Aorta (tissue), 5 donors: ENCODE measurements at places on chromosomes 12 and 14. TPM values are rescaled to one million over a fixed set of nuclear protein-coding genes. Genes with fewer than 3 reads are reported as not detected.

CPNE6 gene
- 0.71 TPM for total RNA-seq

SLC17A8 gene
- not detected for total RNA-seq

CIDEB gene
- total RNA-seq, result 12.2 TPM

CSRP2 gene
- total RNA-seq, result 67.4 TPM

PGF gene
- 33.7 TPM for total RNA-seq

DLGAP5 gene
- total RNA-seq, result not detected

TAS2R46 gene
- total RNA-seq, result 3.9 TPM

NTN4 gene
- total RNA-seq, result 66.7 TPM

DNA sequence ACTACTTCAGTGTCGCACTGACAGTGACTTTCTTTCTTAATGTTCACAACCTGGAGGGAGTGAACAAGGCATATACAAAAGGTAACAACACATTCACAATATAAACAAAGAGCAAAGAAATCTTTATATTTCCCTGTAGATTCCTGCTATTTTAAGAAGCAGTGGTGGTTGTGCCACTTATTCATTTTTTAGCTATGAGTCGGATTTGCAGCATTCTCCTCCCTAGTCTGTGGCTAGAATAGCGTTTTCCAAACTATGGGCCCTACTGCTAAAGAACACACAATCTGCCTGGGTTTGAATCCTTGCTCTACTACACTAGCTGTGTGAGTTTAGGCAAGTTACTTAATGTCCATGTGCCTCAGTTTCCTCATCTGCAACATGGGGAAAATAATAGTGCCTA, 18.6 kb upstream of the MDM1 start:
- no peak overlapping the region for H3K4me3 ChIP-seq
- H3K27ac ChIP-seq, result no peak overlapping the region
- H3K4me1 ChIP-seq, result no peaks in the 10 kb centered on the region
- DNase-seq, result no peak
- no peaks in the 10 kb centered on the region for H3K36me3 ChIP-seq
- H3K27me3 ChIP-seq, result no peaks in the 10 kb centered on the region

DNA sequence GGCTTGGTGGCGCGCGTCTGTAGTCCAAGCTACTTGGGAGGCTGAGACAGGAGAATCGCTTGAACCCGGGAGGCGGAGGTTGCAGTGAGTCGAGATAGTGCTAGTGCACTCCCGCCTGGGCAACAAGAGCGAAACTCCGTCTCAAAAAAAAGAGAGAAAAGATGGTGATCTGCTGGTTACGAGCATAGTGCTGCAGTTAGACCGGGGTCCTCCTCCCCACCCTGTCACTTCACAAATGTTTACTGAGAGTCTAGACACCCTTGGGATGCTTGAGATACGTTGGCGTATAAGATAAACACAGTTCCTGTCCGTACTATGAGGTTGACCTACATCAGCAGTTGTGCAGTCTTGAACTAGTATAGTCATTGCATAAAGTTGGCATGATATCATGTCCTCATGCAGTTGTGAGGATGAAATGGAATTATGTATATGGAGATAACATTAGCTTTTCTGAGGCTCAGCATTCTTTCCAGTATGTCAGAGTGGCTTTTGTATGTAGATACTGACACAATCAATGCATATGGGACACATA, 787 bp downstream of the ACAD10 start:
- H3K36me3 ChIP-seq, result no peaks in the 10 kb centered on the region
- H3K4me1 ChIP-seq, result peaks cover 3% of the 10 kb centered on the region

DNA sequence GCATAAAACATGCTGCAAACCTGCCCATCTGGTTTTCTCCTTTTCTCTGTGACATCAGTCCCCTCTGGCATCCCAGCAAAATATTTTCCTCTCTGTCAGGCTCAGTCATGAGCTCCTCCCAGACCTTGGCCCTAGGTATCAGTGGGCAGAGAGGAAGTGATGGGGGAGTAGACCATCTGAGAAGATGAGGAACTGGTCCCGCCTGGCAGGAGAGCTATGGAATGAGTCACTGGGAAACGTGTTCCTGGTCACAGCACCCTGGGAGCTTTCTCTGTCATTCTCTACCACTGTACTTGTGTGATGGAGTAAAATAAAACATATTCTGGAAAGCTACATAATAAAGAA, 5.0 kb upstream of the SRSF9 start:
- no peaks in the 10 kb centered on the region for H3K36me3 ChIP-seq
- H3K4me3 ChIP-seq, result no peak overlapping the region
- DNase-seq, result no peak
- H3K27ac ChIP-seq, result no peak overlapping the region

DNA sequence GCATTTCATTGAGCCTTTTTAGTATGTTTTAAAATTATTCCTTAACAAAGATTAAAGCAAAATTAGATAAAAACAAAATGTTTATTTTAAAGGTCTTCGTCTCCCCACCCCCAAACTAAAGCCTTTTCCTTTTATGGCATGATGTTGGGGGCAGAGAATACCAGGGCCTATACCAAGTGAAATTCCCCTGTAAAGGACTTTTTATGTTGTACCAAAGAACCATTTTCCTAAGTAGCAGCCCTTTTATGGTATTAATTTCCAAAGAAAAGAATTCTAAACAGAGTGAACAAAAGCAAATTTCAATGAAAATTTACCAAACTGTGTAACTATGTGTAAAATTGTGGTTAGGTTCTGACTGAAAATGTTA, 71.9 kb upstream of the GNPNAT1 start:
- H3K27me3 ChIP-seq, result no peaks in the 10 kb centered on the region
- H3K27ac ChIP-seq, result no peak overlapping the region
- no peaks in the 10 kb centered on the region for H3K4me1 ChIP-seq
- peaks cover 3% of the 10 kb centered on the region for H3K36me3 ChIP-seq
- DNase-seq, result no peak

DNA sequence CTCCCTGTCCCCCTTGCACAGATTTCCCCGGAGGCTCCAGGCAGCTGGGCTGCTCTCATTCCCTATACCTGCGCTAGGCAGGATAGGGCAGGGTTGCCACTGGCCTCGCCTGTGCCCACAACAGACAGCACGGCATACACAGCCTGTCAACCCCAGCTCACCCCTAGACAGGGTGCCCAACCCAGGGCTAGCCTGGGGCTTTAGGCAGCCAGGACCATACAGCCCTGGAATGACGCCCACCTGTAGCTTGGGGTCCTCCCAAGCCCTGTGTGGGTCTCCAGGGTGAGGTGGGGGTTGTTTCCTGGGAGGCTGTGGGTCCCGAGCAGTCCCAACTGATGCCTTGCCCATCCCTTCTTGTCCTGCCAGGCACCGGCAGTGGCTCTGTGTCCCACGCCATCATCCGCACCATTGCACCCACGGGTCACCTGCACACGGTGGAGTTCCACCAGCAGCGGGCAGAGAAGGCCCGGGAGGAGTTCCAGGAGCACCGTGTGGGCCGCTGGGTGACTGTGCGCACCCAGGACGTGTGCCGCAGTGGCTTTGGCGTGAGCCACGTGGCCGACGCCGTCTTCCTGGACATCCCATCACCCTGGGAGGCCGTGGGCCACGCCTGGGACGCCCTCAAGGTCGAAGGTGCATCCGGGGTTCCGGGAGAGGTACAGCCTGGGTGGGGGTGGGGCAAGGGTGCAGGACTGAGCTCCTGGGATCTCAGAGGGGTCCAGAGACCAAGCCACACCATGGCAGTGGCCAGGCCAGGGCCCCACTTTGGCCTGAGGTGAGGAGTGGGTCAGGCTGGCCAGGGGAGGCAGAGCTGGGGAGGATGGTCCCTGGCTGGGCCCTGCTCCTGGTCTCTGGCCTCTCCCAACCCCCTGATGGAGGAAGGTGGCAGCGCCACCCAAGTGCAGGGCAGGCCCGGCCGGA, 3.5 kb downstream of the TRMT61A start:
- no peak overlapping the region for H3K27ac ChIP-seq
- no peaks in the 10 kb centered on the region for H3K27me3 ChIP-seq
- no peak for DNase-seq
- no peaks in the 10 kb centered on the region for H3K4me1 ChIP-seq

GRCh38 chr14:89566644-89567415, 149.8 kb upstream of the FOXN3 start:
- no peaks in the 10 kb centered on the region for H3K36me3 ChIP-seq
- no peaks in the 10 kb centered on the region for H3K27me3 ChIP-seq
- DNase-seq, result no peak
- no peak overlapping the region for H3K27ac ChIP-seq

- no peak overlapping the region for H3K4me3 ChIP-seq
- no peaks in the 10 kb centered on the region for H3K27me3 ChIP-seq
- H3K4me1 ChIP-seq, result no peaks in the 10 kb centered on the region
- no peaks in the 10 kb centered on the region for H3K36me3 ChIP-seq
- DNase-seq, result no peak
- no peak overlapping the region for H3K27ac ChIP-seq
Observed at GRCh38 chr14:95784137-95784536, 70.2 kb upstream of the TCL1A start.

DNA sequence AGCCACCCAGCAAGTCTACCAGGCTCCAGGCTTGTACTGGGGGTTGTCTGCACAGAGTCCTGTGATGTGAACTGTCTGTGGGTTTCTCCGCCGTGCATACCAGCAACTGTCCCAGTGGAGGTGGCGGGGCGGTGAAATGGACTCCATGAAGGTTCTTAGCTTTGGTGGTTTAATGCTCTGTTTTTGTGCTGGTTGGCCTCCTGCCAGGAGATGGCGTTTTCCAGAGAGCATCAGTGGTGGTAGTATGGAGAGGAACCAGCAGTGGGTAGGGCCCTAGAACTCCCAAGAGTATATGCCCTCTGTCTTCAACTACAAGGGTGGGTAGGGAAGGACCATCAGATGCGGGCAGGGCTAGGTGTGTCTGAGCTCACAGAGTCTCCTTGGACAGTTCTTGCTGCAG, 303.8 kb downstream of the TMEM121 start:
- H3K4me3 ChIP-seq, result no peak overlapping the region
- no peak for DNase-seq
- no peaks in the 10 kb centered on the region for H3K36me3 ChIP-seq
- H3K4me1 ChIP-seq, result no peaks in the 10 kb centered on the region
